ENCODE measurements at places on chromosomes 5 and 9. TPM values are rescaled to one million over a fixed set of nuclear protein-coding genes. Genes with fewer than 3 reads are reported as not detected.

DNA sequence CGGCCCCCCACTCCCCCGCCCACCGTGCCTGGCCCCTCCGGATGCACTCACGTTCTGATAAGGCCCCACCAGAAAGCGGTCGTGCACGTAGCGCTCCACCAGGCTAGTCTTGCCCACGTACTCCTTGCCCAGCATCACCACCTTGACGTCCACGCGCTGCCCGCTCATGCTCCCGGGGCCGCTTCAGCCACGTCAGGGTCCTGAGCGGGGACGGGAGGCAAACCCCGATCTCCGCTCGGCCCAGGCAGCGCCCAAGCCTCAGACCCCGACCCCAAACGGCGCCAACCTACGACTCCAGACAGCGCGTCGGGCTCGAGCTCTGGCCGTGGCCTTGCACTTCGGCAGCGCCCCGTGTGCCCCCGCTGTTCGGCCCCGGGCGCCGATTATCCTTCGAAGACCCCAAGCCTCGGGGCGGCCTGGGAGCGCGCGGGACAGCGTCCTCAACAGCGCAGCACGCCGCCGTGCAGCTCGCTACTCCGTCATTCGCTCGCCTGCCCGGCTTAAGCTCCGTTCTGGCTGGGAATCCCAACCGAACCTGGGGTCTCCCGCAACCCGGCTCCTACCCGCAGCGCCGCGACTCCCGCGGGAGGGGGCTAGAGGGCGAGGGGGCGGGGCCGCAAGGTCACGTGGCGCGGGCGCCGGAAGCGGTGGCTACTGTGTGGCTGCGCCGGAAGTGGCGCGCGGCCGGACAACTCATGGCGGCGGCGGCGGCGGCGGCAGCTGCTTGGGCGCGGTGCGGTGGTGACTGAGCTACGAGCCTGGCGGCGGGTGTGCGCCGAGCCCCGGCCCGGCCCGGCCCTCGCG is at the start of the genes PRELID1 and RAB24:
Gene PRELID1, plus strand, starts transcription at position 679 of the 804 bp plus-strand sequence. CDS start 187 bp downstream, outside the sequence.
Gene RAB24, minus strand, starts transcription at position 599 of the 804 bp plus-strand sequence. Its CDS starts 431 bp downstream, at position 168.
- DNase-seq = peak; percentile 93

DNA sequence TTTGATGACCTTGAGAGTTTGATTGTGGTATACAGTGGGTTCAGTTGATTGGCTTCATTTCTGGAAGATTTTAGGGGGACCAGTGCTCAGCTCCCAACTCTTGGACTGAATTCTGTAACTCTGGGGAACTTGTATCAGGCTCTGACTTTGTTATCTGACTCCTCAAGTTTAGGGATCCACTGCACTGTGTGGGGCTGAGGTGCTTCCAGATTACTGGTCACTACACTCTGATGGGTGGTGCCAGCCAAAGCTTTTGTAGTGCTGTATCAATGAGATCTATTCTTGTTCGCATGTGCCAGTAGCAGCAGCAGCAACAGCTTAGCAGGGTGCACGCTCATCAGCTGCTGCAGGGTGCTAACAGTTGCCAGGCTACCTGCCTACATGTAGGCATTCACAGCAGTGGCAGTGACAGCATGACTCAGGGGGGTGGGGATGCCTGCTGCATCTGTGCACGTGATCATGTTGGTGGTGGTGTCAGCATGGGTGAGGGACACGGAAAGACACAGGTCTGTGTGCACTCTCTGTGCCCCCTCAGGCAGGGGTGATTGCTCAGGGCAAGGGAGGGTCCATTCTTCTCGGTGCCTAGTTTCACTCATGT is 438.8 kb upstream of the SEMA6A start:
- DNase-seq = no peak

- no peak for DNase-seq
Measured at GRCh38 chr9:128577206-128577605, 24.8 kb downstream of the SPTAN1 start.

DNA sequence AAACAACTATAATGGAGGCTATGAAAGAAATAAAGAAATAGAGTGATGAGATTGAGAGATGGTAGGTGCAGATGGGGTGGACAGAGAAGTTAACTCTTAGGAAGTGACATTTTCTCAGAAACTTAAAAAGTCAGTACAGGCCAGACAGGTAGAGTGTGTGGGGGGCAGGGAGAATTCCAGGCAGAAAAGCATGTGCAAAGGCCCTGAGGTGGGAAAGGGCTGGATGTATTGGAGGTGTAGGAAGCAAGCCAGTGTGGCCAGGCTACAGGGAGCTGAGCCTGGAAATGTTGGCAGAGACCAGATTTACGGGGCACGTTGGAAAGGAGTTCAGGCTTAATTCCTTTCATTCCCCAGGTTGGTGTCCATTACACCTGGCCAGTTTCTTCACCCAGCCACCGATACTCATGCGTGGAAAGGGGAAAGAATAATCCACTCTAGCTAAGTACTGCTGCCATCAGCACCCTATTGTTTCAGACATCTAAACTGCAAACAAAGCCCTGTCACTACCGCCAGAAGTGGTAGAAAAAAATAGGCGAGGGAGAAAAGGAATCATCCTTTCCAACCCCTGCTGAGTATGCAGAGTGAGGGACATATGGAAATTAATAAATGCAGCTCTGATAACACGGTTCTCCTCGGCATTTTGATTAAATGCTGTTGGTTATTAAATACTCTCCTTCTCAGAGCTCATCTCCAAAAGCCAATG is 116.8 kb upstream of the GPR151 start:
- no peak for DNase-seq

DNA sequence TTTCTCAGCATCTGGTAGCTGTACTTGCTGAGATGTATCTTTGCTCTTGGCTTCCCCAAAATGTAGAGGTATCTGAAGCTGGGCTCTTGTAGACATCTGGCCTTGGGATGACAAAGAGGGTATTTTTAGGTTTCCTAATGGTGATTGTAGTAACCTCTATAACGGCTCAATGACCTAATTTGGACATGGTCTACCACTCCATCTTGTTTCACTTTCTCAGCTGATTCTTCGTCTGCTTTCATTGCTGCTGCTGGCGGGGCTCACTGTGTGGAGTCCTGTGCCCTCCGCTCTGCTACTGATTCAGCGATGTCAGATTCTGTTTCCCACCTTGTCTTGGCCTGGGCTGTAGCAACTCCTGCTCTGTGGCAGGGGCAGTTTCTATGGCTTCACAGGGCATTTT is 12.7 kb upstream of the MARCHF11 start:
- DNase-seq = no peak

GRCh38 chr5:168672016-168672415 is 92.8 kb upstream of the PANK3 start:
- DNase-seq = no peak

GRCh38 chr5:1218351-1219080 is 6.7 kb upstream of the SLC6A18 start:
- no peak for DNase-seq

GRCh38 chr5:14177634-14178033 is 34.5 kb downstream of the TRIO start:
- DNase-seq = no peak

DNA sequence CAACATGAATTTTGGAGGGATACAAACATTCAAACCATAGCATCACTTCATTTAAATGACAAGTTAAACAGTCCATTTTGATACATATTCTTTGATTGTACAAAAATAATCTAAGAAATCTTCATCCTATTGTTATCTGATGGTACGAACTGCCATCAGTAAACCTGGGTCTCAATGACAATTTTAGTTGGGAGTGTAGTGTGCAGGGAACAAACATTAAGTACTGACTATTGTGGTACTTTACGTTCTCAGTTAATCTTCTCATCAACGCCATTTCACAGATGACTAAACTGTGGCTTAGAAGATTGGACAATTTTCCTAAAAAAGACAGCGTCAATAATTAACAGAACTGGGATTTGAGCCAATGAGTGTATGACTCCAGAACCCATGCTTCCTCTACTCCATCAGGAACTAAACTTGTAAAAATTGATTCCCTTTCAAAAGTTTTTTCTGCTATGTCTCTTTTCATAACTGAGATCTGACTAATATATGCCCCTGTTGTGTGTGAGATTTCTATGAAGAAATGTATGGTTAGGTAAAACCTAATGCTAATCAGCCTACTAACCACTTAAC is 21.1 kb downstream of the TNPO1 start:
- no peak for DNase-seq

DNA sequence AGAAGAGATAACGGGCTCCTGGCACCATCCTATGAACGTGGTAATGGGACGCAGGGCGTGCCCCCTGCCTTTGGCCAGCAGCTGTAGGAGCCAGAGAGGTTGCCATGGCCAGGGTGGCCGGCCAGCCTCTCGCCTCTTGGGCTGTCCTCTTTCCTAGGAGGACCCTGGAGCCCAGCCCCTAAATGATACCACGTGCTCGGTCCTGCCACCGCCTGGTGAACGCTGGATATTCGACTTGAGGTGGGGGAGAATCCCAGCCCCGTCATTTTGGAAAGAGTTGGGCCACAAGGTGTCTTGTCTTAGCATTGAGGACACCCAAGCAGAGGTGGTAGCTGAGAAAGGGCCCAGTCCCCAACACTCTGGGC is 391 bp upstream of the NRG2 start:
- DNase-seq = no peak

GRCh38 chr5:29039994-29040393 is 2001.6 kb upstream of the CDH9 start:
- DNase-seq = no peak

- no peak for DNase-seq
Measured at GRCh38 chr9:29332789-29333188, 1759.5 kb upstream of the C9orf72 start.

DNA sequence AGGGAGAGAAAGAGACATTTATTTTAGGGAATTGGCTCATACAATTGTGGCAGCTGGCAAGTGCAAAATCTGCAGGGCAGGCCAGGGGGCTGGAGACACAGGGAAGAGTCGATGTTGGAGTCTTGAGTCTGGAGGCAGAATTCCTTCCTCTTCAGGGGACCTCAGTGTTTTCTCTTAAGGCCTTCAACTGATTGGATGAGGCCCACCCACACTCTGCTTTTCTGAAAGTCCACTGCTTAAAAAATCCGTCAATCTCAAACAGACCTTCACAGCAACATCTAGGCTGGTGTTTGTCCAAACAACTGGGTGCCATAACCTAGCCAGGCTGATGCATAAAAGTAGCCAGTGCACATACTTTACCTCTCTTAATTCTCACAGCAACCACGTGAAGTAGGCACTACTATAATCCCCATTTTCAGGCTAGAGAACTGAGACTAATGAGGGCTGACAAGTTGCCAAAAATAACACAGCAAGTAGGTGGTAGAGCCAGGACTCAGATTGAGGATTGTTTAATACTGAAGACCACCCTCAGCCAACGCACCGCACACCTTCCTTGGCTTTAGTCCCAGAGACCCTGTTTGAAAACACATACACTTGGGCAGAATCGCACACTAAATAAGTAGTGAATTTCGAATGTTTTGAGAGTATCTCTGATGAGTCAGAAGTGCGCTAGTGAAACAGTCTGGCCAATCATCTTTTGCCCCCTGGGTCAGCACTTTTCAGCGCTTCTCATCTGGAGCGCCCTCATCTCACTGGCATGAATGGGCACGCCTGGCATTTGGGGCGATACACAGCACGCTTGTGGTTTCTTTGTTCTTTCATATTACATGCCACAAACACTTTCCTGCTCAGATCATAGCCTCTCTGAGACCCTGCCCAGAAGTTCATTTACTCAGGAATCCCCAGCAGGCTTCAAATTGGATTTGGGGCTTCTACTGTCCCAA is 591.4 kb downstream of the CCDC171 start:
- no peak for DNase-seq

- no peak for DNase-seq
Measured at GRCh38 chr5:172533058-172533398, 78.7 kb upstream of the SH3PXD2B start.

DNA sequence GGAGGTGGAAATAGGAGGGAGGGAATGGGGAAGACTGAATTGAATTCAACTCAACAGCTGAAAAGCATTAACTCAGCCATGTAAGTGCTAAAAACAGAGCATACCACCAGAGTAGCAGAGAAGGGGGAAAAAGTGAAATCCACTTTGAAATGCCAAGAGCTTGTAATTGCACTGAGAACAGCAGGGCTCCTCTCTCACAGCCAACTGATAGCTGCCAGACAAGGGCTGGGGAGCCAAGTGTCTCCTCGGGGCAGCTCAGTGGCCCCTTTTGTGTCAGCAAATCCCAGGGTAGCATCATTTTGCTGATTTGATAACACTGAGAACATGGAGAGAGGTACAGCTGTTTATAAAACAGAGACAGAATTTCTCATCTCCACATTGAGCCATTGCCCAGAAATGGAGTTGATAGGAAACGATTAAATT is 182.5 kb downstream of the FRMD3 start:
- no peak for DNase-seq

DNA sequence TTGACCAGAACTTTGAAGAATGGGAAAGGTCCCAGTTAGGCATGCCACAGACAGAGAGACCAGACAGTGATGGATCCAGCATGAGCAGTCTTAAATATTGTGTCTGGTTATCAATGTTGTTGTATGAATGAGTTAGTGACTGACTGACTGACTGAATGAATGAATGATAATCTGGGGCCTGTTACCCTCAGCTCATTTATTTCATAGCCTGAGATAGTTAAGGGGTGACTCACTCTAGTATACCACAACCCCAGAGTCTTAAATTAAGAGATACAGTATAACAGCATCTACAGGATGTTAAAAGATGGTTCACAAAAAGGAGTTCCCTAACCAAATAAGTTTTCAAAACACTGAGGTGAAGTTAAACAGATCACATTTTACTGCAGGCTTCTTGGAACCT is 133.5 kb downstream of the SGCD start:
- DNase-seq = no peak

DNA sequence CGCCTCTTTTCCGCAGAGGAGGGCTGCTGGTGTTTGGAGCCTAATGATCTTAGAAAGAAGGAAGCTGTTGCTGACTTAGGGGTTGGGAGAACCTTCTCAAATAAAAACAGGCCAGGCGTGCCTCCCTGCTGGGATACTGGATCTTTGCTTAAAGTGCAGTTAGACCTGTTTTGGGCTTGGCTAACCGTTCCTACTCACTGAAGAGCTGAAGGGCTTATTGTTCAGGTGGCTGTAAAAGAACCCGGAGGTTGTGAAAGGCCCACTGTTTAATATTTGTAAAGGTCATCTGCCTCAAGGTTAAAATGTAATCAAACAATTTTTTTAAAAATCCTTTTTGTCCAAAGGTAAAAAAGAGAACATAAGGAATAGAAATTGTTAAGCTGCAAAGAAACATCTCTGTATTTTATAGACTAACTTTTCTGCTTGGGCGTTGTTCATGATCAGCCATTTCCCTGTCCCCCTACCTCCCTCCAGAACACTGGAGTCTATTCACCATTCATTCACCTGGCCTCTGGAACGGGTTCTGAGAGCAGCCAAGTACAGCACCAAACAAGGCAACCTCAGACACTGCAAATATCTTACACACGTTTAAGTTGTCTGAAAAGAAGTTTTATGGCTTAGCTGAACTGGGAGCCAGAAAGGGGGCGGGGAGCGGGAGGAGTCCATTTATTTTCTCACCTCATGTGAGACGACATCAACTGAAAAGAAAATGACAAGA is 18.6 kb upstream of the MTMR12 start:
- DNase-seq = no peak

IFNA2 gene
- total RNA-seq = not detected

SOX30 gene
- 0.47 TPM for total RNA-seq

TBC1D9B gene
- 117 TPM for total RNA-seq

GABRA6 gene
- total RNA-seq = not detected

IFNA13 gene
- total RNA-seq = not detected

ELL2 gene
- total RNA-seq = 52.9 TPM

IL9 gene
- total RNA-seq = not detected

PCDHB2 gene
- not detected for total RNA-seq

FREM1 gene
- not detected for total RNA-seq

ALDOB gene
- total RNA-seq = not detected

CHSY3 gene
- not detected for total RNA-seq

FOXI1 gene
- not detected for total RNA-seq

SLC6A18 gene
- not detected for total RNA-seq
